ENCODE measurements at places on chromosomes 1 and 21.

DNA sequence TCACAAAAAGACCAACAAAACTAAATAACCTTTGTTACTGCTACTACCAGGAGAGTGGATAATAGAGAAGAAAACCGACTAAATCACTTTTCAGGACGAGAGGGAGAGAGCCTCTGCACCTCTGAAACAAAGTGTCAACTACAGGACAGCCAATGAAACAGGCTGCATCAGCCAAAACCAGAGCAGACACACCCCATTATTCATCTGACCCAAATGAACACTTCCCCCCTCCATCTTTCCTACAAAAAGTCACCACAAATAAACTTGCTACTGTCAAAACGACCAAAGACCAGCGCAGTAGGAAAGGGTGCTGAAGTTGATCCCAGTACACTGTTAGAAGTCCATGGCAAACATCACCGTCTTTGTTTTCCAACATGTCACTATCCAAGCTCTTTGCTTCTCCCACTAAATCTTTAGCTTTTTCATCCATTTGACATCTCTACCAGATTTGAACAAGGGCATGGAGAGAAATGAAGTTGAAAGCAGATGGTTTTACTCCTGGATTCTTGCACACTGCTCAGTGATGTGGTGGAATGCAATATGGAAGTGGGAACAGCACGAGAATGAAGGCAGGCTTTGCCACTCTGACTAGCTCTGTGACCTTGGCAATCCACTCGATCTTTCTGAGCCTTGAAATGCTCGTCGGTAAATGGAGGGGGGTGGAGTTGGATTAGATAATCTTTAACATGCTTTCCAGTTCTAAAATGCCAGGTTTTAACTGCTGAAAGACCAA is 20.5 kb downstream of the DSTYK start:
- no peak for DNase-seq

DNA sequence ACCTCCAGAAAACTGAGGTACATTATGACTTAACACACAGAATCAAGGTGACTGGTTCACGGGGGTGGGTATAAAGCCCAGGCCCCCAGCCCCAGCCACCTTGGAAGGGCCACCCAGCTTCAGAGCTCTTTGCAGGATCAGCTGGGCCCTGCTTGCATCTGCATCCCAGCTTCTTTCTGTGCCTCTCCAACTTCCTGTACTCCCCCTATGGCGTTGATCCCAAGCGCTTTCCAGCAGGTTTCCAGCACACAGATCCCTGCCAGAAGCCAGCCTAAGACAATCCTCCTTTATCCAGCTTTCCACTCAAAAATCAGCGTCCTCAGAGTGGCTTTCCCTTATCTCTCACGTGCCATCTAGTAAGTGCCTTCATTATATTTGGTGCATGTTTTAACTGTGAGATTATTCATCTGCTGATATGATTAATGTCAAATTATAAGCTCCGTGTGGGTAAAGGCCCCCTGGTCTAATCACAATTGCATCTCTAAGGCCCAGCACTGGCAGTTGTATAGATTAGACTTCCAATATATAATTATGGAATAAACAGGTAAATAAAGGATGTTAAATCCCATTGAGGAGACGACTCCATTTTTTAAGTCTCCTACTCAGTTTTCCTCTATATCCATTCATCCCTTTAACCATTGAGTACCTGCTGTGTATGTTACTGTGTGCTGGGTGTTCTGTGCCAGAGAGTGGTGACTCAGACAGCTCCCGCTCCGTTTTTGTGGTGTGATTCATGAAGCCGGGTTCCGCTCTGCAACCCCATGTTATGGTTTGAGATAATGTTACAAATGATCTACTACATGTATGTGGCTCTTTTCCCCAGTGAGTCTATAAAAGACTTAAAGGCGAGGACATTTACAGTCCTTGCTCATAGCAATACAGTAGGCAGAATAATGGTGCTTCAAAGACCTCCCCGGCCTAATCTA is 387.6 kb downstream of the PCP4 start:
- DNase-seq, result no peak

GRCh38 chr1:230702934-230703678 is 10.8 kb downstream of the AGT start:
- DNase-seq, result no peak

GRCh38 chr1:2968471-2968881 is 52.8 kb upstream of the ACTRT2 start:
- no peak for DNase-seq

- DNase-seq, result peak; percentile 58
These were observed 54.8 kb upstream of the SOD1 start for GRCh38 chr21:31604591-31605190.

GRCh38 chr1:212401838-212402582 is 12.7 kb downstream of the PACC1 start:
- no peak for DNase-seq

All from activated CD4-positive, alpha-beta T cell treated with anti-CD3 and anti-CD28 coated beads, Interleukin-2, amount 50 U/mL, for 24 hours (primary cell).